ENCODE measurements at places on chromosomes 3 and 15. TPM values are rescaled to one million over a fixed set of nuclear protein-coding genes. Genes with fewer than 3 reads are reported as not detected.

Gene PXYLP1
- 3.9 TPM for total RNA-seq

Gene CYP8B1
- total RNA-seq: not detected

Gene GOLGA8J
- total RNA-seq: not detected

Gene ROPN1
- total RNA-seq: not detected

Gene EXOSC7
- 60.0 TPM for total RNA-seq
